ENCODE measurements at places on chromosomes 11 and 22.
A peak's percentile ranks its signal among the peaks of the same experiment; 100 is the strongest.

DNA sequence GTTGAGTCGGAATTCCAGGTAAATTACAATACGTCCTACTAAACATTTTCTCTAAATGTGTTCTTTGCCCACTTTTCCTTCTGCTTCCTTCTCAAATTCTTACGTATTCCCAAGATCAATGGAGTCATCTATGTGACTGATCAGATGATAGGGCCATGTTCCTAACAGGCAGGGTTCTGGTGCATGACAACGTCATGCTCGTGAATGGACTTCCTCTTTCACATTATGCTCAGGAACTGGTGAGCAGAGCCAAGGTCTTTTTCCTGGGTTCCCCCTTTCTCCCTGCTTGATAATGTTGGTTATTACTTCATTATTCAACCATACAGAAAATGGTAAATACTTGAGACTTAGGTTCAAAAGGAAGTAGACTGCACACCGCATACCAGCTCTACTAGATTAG lies 789.4 kb downstream of the OPCML start:
- no peak for DNase-seq

DNA sequence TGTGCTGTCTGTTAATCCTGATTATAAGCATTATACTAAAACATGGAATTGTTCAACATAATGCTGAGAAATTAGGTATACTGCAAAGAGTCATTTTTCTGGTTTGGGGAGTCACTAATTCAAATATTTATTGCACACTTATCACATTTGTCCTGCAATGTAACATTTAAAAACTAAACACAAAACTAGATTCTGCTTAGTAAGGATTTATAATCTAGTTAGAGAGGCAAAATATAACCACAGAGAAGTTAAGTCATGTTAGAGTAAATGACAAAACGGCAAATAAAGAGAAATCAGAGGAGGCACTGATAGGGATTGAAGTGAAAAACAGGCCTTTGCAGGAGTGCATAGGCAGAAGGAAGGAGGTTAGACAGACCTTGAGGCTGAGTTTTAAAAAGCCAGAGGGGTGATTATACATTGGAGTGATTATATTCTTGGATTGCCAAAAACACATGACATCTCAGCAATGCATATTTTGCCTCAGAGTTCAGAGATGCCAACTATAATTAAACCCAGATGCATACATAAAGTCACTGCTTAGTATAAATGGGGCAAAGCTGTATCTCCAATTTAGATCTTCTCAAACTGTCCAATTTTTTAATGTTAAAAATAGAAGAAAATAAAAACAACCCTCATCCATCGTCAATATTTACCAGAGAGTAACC lies 49.7 kb downstream of the CCDC34 start:
- DNase-seq = no peak

GRCh38 chr11:122646549-122647340 lies 8.8 kb upstream of the UBASH3B start:
- DNase-seq = no peak

- peak; percentile 90 for DNase-seq
Observed at GRCh38 chr22:31082606-31083376, 1.7 kb downstream of the SMTN start.

- no peak for DNase-seq
Observed at GRCh38 chr22:27267145-27267544, 534.4 kb downstream of the MN1 start.

DNA sequence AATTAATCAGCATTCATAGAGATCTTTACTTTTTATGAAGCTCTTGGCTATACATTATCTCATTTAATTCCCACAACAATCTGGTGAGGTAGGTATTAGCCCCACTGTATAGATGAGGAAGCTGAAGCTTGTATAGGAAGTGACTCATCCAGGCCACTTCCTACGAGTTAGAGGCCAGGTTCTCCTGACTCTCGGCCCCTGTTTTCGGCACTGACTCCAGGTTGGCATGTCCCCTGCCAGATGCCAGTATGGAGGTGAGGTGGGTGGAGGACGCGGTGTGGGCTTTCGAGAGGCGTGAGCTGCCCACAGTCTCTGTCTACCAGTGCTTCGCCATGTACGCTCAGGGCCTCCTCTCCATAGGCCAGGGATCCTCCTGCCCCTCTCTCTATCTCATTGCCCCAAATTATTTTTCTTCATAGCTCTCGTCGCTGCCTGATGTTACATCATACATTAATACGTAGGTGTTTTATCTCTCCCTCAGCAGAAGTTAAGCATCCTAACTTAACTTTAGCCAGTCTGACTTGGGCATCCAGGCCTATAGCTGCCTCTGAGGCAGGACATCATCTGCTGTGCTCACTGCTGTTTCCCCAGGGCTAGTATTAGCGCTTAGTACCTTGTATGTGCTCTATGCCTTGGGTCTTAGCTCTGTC lies 9.0 kb downstream of the DGAT2 start:
- no peak for DNase-seq

DNA sequence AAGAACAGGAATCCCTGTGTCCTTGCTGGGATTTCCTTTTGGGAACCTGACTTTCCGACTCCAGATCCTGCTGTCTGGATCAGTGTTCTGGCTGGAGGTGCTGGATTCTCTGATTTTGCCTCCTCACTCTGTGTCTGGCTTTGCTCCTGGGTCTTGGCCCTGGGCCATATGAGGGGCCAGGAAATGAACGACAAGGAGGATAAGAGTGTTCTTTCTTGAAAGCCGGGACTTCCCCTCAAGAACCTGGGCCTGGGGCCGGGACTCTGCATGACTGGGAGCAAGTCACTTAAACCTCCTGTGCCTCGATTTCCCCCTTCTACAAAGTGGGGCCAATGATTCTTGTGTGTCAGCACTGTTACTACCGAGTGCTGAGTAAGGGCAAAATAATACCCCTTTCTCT lies 2.9 kb upstream of the MYO7A start:
- no peak for DNase-seq

DNA sequence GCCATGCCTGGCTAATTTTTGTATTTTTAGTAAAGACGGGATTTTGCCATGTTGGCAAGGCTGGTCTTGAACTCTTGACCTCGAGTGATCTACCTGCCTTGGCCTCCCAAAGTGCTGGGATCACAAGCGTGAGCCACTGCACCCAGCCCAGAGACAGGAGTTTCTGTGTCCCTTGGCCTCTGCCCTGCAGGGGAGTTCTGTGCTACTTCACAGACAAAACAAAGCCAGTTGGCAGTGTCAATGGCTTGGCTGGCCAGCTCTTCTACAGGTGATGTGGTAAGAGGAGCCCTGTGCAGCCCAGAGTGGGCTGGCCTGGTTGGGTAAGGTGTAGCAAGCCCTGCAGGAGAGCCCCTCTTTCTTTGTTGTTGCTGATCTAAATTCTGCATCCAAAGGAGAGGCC lies 60.5 kb upstream of the SHISAL1 start:
- peak; percentile 54 for DNase-seq

DNA sequence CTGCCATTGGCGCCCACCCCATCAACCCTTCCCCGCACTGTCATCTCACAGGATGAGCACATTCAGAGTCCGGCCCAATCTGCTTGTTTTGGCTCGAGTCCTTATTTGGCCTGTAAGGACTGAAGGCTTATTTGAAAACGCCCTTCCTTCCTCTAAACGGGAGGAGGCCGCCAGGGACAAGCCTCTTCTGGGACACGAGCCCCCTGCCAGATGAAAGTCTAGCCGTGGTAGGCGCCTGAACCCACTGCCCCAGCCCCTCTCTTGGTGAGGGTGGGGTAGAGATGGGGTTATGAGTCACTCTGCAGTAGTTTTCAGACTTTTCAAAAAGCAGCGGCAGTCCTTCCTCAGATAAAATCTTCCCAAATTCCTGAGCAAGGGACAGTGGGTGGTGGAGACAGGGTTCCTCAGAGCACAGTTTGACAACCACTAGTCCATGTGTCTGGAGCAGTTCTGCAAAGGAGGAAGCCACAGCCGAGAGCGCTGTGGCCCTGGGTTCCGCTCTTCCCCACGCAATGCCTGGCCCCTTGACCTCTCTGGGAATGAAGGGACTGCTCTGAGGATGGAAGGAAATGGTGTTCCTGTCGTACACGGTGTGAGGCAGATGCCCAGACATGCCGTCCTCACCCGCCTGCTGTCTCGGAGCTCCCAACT lies 57.0 kb downstream of the MYH9 start:
- no peak for DNase-seq

GRCh38 chr22:20010307-20011122 lies 6.1 kb downstream of the ARVCF start:
- DNase-seq = no peak
